ENCODE measurements at places on chromosomes 11 and 22. TPM values are rescaled to one million over a fixed set of nuclear protein-coding genes. Genes with fewer than 3 reads are reported as not detected.

GRCh38 chr11:93468290-93468689, 74.9 kb downstream of the SMCO4 start:
- DNase-seq, result no peak

DNA sequence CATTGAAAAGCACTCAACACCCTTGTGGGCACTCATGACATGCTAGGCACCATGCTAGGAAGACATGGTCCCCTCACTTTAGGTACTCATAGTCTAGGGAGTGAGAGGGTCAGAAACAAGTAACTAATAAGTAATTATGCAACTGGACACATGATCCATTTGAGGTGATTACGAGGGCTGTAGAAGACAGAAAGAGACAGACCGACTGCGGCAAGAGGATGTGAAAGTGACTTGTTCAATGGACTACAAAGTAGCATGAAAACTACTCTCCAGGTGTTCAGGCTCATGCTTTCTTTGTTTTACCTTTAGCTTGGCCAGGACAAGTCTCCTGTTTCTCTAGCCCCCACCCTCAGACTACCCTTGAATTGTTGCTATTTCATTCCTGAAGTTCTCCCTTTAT, 310.8 kb upstream of the SORL1-AS1 start:
- no peak for DNase-seq

Gene MS4A6E
- not detected for polyA plus RNA-seq

GRCh38 chr22:37128555-37129281, 19.2 kb upstream of the TMPRSS6 start:
- DNase-seq, result no peak

GRCh38 chr11:102347462-102348370, 702 bp downstream of the BIRC2 start:
- DNase-seq, result peak; percentile 64

Gene IL10RA
- 0.19 TPM for polyA plus RNA-seq
